Activated naive CD4-positive, alpha-beta T cell treated with anti-CD3 and anti-CD28 coated beads, Interleukin-2, amount 10 ng/mL, durations not matched to agents 7 days and 5 days (primary cell): ENCODE measurements at places on chromosomes 4 and X.

DNA sequence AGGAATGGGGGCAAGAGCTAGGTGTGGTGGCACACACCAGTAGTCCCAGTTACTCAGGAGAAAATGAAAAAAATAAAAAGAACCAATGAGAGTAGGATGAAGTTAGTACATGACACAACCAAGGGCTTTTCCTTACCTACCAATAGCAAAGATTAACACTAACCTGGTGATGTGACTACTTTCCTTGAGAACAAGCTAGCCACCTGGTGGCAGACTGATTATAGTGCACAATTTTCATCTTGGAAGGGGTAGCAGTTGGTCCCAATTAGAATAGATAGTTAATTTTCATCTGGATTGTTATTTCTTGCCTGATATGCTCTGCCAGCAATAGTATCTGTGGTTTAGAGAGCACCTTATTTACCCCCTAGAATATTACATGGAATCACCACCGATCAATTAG, 1216.8 kb upstream of the PABPC4L start:
- DNase-seq: no peak

DNA sequence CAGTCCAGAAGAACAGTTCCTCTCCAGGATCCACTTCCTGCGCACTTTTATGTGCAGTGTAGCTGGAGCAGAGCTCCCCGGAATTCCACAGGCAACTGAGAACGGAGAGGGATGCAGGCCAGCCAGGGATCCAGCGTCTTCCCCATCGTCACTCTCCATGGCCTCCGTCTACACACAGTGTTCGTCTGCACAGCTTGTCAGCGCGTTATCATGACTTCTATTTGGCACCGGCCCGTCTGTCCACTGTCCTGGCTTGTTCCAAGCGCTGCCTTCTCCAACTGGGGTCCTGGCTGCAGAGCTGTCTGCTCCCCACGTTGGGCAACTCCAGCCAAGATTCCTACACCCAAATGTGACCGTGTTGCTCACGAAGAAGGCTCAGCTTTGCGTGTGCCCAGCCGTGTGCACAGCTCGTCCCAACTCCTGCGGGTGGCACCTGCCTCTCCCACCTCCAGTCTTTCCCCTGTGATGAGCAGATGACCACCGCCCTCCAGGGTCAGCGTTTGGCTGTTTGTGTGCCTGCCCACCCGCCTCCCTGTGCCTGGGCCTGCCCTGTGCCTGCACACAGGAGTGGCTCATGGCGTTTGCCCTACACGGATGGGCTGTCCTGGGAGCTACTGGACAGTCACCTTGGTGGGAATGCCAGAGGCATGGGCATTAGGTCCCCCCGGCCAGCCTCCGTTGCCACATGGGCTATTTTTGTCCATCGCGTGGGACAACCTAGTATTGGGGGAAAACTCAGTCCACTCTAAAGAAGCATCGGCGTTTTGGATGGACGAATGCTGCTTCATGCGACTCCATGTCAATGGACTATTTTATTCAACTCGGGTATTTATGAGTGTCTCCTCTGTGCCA, 2.2 kb upstream of the CTBP1 start:
- DNase-seq: no peak

- no peak for DNase-seq
These were observed 66.5 kb downstream of the MAMLD1 start for GRCh38 chrX:150429594-150429993.

- no peak for DNase-seq
These were observed 101.3 kb upstream of the MAGEB16 start for GRCh38 chrX:35696760-35697234.

DNA sequence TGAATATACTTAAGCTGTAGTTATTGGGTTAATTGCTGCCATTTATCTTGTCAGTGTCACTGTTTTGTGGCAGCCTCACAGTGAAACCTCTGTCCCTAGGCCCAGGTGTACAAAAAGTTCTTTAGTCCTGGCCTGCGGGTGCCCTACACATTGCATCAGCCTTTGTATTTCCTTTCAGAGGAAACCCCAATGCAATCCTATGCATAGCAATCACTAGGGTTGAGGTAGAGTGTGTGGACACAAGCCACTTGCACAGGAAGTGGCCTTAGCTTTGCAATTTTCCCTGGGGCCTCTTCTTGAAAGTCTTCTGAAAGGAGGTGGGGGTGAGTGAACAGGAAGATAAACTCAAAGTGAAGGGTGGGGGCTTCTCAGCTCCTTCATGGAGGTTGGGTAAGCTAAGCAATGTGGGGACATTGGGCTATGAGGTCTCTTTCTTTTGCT, 27.8 kb downstream of the VSIG4 start:
- peak; percentile 43 for DNase-seq

- DNase-seq: no peak
These were observed 70.7 kb upstream of the HCCS start for GRCh38 chrX:11040405-11040804.

- DNase-seq: no peak
These were observed 23.2 kb upstream of the ANOS1 start for GRCh38 chrX:8755116-8755515.

GRCh38 chrX:112759966-112760365, 80.2 kb upstream of the LHFPL1 start:
- DNase-seq: no peak

DNA sequence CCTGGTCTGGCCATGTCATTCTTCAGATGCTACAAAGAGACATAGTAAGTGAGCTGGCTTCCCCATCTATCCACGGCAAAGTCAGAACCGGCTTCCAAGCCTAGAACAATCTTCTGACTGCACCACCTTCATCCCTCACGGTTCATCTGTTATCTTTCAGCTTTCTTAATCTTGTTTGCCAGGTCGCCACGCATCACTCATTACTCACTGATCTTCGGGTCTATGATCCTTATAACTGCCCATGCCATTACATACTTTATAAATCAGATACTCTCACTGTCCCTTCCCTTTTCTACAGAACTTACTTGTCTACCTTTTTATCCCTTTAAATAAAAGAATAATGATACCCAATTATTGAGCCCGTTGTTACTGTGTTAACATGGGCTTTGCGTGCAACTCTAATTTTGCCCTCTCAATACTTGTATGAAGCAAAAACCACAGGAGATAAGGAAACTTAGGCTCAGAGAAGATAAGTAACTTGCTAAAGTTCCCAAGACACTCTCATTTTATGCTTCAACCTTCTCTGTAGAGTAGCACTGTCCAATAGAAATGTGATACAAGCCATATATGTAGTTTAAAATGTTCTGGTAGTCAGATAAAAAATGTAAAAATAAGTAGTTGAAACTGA, 171.7 kb downstream of the AMELX start:
- no peak for DNase-seq

GRCh38 chrX:19899217-19899788, 11.9 kb upstream of the SH3KBP1 start:
- no peak for DNase-seq

GRCh38 chr4:244471-244870, 60.8 kb downstream of the ZNF732 start:
- peak; percentile 68 for DNase-seq

DNA sequence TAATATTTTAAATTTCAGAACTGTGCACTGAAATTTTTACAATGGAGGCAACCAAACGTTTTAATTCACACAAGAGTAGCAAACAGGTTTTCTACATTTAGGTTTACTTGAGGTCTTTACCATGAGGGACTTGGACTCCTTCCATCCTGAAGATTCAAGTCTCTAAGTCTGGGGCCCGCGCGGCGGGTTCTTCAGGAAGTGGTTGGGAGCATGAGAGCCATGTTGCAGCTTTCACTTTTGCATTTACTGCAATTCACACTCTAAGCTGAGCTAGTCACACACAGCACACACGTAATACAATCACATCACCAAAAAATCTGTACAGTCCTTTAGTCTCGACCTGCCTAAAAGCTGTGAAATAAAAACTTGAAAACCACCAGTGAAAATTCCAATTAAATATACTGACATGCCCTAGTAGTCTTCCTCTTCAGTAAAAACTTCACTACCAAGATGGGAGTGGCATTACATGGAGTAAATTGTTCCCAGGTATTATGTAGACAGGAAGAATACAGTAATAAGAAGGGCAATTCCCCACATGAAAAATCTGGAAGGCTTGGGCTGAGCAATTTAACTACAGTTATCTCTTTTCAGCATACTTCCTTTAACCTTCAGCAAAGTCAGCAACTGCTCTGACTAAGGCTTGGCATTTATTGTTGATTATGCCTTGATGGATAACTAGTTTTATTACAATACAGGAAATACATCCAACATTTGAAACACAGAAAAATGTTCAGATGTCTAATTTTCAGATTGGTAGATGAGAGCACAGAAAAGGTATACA, 571.1 kb upstream of the DIPK2B start:
- peak; percentile 71 for DNase-seq

DNA sequence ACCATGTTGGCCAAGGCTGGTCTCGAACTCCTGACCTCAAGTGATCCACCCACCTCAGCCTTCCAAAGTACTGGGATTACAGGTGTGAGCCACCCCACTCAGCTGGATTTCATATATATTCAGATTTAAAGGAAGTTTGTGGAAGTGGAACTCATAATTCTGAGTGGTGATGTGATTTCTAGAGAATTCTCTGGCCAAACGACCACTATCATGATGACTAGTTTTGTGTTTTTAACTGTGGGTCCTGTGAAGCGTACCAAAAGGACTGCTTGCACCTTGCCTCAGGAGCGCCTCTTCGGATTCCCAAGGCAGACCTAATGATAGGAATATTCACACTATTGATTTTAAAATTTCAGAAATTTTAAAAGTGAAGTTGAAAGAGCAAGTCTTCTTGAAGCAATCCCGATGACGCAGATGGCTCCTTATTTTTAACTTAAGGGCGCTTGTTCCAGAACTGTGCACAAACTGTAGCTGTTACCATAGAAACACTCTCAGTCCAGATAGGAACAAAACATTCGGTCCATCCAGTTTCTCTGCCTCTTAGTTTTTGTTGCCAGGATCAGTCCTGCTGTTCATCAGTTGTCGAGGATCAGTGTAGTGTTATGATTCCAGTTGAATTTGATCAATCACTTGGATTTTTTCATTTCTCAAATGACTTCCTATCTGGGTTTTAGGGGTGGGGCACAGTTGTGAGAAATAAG, 51.7 kb upstream of the CLCN4 start:
- DNase-seq: no peak
